ENCODE measurements at places on chromosomes 6 and 20.

- DNase-seq = peak; percentile 25
These were observed 67.2 kb downstream of the PLCG1 start for GRCh38 chr20:41204304-41205265.

GRCh38 chr20:3871550-3872265, 17.5 kb upstream of the PANK2 start:
- no peak for DNase-seq

DNA sequence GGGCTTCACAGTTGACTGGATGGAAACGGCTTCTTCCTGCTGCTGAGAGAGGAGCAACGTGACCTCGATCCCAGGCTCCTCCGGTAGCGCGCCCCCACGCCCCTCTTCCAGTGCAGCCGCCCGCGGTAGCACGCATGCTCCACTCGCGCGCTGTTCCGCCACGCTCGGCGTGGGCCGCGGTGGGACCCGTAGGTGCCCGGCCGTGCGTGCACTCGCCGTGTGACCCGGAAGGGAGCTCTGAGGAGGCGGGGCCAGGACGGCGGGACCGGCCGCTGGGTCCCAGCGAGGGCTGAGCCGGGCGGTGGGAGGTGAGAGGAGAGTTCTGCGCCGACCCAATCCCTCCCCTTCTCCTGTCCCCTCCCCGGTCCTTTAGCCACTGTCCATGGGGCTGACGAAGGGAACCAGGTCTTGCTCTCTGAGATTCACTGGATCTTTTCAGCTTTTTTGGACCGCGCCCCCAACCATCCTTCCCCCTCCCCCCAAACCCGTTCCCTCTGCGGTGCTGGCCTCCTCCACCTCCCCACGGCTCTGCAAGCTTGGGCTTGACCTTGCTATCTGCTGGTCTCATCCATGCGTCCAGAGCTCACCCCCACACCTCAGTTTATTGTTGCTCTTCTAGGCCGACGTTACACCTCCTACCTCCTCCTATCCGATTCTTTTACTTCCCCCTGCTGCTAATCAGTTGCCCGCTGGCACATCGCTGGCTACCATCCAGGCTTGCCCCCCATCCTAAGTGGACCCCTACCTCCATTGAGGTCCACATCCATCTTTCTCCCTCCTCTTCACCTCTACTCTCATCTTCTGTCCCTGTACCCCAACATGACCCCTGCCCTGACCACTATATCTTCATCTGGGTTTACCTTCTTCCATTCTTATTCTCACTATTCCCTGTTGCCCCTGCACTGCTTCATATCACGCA, at the start of gene CUL9:
Gene CUL9 (plus strand): TSS at position 255 of the 919 bp plus-strand sequence. CDS start 2,115 bp downstream, outside the sequence.
- peak; percentile 60 for DNase-seq

DNA sequence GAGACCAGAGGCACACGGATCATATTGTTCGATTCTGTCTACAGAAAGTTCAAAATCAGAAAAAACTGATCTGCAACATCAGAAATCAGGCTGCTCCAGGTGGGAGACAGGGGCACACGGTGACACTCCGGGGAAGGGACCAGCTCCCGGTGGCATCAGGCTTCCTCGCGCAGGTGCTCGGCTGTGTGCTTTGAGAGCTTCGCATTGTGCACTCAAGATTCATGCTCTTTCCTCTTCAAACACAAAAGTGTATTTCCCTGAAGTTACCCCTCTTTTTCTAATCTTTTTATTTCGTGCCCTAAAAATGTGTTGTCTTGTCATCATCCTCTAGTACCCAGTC, 108.1 kb downstream of the DLL1 start:
- no peak for DNase-seq

DNA sequence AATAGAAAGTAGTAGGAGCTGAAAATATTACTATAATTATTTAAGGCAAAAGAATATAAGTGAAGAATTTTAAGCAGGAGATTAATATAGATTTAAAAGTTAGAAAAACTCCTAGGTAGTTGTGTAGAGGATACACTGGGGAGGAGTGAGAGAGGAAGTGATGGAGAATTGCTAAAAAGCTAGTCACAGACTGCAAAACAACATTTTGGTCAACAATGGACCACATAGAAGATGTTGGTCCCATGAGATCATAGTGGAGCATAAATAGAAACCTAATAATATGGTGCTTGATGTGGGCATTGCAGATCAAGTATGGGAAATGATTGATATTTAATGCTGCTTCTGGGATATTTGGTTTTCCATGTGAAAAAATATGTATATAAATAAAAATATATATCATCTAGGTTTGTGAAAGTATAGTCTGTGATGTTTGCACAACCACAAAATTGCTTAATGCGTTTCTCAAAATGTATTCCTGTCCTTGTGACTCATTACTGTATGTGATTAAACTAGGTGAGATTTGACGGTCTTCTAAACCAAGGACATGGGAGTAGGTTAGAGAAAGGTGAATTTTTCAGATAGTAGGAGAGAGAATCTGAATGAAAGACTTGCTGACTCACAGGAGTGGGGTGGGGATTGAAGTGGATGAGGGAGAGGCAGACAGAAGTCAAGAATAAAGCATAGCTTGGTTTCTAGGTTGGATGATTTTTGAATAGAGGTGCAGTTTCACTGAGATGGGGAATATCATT, 174.0 kb downstream of the BCKDHB start:
- DNase-seq = no peak

GRCh38 chr6:113359155-113360140, 497.7 kb upstream of the MARCKS start:
- no peak for DNase-seq

- no peak for DNase-seq
These were observed 40.9 kb downstream of the JAG1 start for GRCh38 chr20:10632721-10633509.

GRCh38 chr20:46088409-46089166, 1.2 kb downstream of the NCOA5 start:
- no peak for DNase-seq

GRCh38 chr6:23243854-23244253, 674.5 kb downstream of the HDGFL1 start:
- no peak for DNase-seq

DNA sequence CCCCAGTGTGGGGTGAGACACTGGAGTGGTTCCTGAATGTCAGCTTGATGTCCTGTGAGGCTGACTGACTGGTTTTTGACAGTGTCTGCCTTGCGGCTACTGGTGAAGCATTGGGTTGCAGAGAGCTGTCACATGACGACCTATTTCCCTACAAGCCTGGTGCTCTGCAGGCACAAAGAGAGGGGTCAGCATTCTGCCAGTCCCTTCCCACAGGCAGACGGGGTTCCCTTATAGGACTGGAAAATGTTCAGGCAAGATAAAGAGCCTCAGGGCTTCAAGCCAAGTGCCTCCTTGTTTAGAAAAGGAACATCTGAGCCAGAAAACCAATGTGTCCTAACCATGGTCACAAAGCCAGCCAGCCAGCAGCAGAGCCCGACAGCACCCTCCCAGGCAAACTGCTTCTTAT, 11.0 kb downstream of the LY86 start:
- no peak for DNase-seq

GRCh38 chr6:25851961-25852360, 20.1 kb upstream of the SLC17A1 start:
- no peak for DNase-seq

DNA sequence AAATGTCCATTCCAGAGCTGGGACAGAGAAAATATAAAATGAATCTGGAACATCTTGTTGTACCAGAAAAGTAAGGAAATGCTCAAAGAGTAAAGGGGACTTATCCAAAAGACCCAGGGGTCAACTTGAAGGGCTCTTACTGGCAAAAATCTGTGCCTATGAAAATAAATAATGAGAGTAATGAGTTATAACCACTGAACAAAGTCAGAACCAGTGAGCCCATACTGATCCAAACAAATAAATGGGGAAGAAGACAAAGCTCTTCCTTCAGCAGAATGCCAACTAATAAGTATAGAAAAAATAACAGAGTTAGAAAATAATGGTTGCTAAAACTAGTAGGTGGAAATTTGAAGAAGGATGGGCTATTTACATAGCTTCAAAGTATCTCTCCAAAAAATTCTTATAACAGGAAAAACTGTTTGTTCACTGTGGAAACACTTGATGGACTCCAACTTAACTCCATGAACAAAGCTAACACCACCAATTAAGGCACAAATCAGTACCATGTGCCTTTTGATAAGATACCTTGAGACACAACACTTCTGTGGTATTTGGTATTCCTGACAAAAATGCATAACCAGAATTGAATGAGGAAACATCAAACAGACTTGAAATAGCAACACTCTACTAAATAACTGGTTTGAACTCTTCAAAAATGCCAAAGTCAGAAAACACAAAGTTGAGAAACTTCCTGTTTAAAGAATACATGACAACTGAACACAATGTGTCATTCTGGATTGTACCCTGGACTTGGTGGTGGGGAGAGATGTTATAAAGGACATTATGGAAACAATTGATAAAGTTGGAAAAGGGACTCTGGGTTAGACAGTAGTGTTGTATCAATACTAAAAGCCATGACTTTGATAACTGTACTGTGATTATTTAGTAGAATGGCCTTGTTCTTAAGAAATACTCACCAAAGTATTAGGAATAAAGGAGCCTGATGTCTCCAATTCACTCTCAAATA, 197.5 kb downstream of the ISM1 start:
- DNase-seq = no peak

GRCh38 chr6:46017726-46018125, 2.1 kb upstream of the CLIC5 start:
- DNase-seq = no peak

- DNase-seq = no peak
These were observed 56.9 kb downstream of the CHMP4B start for GRCh38 chr20:33868042-33868441.

- no peak for DNase-seq
These were observed 9.1 kb upstream of the FOXP4 start for GRCh38 chr6:41536795-41537758.

DNA sequence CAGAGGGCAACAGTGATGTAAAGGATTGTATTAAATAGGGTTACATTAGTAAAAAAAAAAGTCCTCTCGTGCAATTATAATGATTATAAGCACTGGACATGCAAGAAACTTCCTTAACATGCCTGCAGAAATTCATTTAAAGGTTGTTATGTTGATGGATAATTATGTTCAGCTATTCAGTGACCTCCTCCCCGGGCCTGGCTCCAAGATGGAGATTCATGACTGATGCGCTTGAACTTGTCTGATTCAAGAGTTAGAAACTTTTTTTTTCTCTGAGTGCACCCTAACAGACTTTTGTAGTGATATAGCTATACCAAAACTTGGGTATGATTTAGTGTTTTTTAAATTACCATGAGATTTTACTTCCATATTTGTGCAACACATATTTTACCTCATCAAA, 1170.0 kb upstream of the CITED2 start:
- DNase-seq = no peak

- peak; percentile 61 for DNase-seq
These were observed 74.0 kb downstream of the SSR1 start for GRCh38 chr6:7238900-7239589.

GRCh38 chr20:48467622-48468021, 360.2 kb downstream of the PREX1 start:
- no peak for DNase-seq
